CD4-positive, alpha-beta T cell treated with Interleukin-2 at 100 ng/mL for 4 hours (primary cell): ENCODE measurements at places on chromosomes 6 and 20.

- DNase-seq = no peak
Observed at GRCh38 chr6:37555040-37555781, 55.5 kb upstream of the CCDC167 start.

GRCh38 chr6:124679387-124679786, 282.9 kb upstream of the RNF217 start:
- DNase-seq = no peak

- no peak for DNase-seq
Observed at GRCh38 chr6:110859335-110859792, 15.2 kb upstream of the AMD1 start.

GRCh38 chr6:73556836-73557235, 36.0 kb upstream of the EEF1A1 start:
- DNase-seq = no peak

DNA sequence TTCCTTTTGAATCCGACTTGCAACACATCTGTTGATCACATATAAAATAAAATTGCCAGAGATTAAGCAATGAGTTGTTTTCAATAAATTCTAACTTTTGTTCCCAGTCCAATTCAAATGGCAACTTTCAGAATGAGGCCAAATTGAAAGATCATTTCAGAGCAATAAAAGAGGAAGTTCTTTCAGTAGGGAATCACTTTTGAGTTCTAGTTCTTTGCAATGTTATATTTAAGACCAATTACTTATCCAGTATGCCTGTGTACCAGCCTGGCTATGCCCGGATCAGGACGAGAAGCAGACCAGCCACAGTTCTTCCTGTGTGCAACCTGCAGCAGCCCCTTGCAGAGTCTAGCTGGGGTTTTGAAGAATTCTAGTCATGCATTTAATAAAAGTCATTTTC, 232.5 kb downstream of the BTBD9 start:
- DNase-seq = no peak

GRCh38 chr6:166308033-166308768, at the start of gene PRR18:
TSS of gene PRR18 (minus strand) at chr6:166308392. CDS start at chr6:166308142, 250 bp downstream.
- no peak for DNase-seq
